Transverse colon (tissue), 4 donors: ENCODE measurements at places on chromosomes 2 and 18. TPM values are rescaled to one million over a fixed set of nuclear protein-coding genes. Genes with fewer than 3 reads are reported as not detected.

GRCh38 chr2:177680866-177681712 is 288.5 kb downstream of the AGPS start:
- peak overlapping the region; percentile 9 for H3K27ac ChIP-seq
- H3K27me3 ChIP-seq, result no peaks in the 10 kb centered on the region
- peaks cover 6% of the 10 kb centered on the region for H3K4me1 ChIP-seq
- no peak for DNase-seq
- H3K36me3 ChIP-seq, result no peaks in the 10 kb centered on the region

- no peaks in the 10 kb centered on the region for H3K36me3 ChIP-seq
- H3K4me1 ChIP-seq, result no peaks in the 10 kb centered on the region
- no peaks in the 10 kb centered on the region for H3K27me3 ChIP-seq
- DNase-seq, result no peak
- no peak overlapping the region for H3K27ac ChIP-seq
These were observed 67.8 kb upstream of the PARD3B start for GRCh38 chr2:204477358-204477950.

The CCDC121 gene
- not detected for total RNA-seq

- no peaks in the 10 kb centered on the region for H3K4me1 ChIP-seq
- peaks cover 20% of the 10 kb centered on the region for H3K27me3 ChIP-seq
- no peaks in the 10 kb centered on the region for H3K36me3 ChIP-seq
These were observed 5.9 kb upstream of the EFEMP1 start for GRCh38 chr2:55929476-55929875.

The CENPA gene
- 1.1 TPM for total RNA-seq

GRCh38 chr2:24492421-24493279 is 1.6 kb downstream of the NCOA1 start:
- peak overlapping the region; percentile 89 for H3K27ac ChIP-seq
- no peaks in the 10 kb centered on the region for H3K27me3 ChIP-seq
- peak overlapping the region; percentile 90 for H3K4me3 ChIP-seq
- peaks cover 20% of the 10 kb centered on the region for H3K4me1 ChIP-seq
- peak; percentile 15 for DNase-seq
- no peaks in the 10 kb centered on the region for H3K36me3 ChIP-seq

- no peaks in the 10 kb centered on the region for H3K27me3 ChIP-seq
- H3K27ac ChIP-seq, result no peak overlapping the region
These were observed 10.6 kb upstream of the ZNF516 start for GRCh38 chr18:76505614-76506013.

The CGREF1 gene
- total RNA-seq, result not detected

The PRSS56 gene
- not detected for total RNA-seq

The TUBA3E gene
- total RNA-seq, result not detected

The ITGA4 gene
- total RNA-seq, result 30.8 TPM

DNA sequence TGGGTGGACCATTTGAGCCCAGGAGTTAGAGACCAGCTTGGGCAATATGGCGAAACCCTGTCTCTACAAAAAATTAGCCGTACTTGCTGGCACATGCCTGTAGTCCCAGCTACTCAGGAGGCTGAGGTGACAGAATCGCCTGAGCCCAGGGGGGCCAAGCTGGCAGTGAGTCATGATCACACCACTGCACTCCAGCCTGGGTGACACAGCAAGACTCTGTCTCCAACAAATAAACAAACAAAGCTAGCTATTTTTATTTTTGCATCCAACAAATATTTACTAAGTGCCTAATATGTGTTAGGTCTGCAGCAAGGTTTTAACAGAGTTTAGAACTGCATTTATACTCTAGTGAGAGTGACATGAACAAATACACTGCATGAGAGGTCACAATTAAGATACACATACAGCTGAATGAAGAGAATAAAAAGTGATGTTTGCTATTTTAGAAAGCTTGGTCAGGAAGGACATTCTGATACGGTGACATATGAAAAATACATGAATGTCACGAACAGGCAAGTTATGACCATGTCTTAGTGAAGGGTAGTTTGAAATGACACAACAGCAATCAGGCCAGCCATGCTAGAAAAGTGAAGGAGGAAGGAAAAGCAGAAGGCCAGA is 83.2 kb upstream of the FRZB start:
- H3K4me1 ChIP-seq, result peaks cover 12% of the 10 kb centered on the region
- H3K27ac ChIP-seq, result no peak overlapping the region
- no peak overlapping the region for H3K4me3 ChIP-seq
- no peaks in the 10 kb centered on the region for H3K27me3 ChIP-seq
- no peak for DNase-seq

DNA sequence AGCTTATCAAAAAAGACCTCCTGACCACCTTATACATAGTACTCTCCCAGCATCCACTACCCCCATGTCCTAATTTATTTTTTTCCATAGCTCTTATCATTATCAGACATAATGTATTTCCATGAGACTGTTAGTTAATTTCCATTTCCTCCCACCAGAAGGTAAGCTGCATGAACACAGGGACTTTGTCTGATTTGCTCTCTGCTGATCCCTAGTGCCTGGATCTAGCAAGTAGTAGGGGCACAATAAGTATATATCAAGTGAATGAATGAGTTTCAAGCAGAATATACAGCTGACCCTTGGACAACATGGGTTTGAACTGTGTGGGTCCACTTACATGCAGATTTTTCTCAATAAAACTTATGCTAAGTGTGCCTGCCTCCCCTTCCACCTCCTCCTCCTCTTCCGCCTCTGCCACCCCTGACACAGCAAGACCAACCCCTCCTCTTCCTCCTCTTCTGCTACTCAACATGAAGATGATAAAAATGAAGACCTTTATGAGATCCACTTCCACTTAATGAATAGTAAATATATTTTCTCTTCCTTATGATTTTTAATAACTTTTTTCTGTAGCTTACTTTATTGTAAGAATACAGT is 53.8 kb downstream of the CTAGE1 start:
- H3K27me3 ChIP-seq, result no peaks in the 10 kb centered on the region
- H3K27ac ChIP-seq, result no peak overlapping the region
- no peaks in the 10 kb centered on the region for H3K36me3 ChIP-seq
- H3K4me3 ChIP-seq, result no peak overlapping the region
- no peaks in the 10 kb centered on the region for H3K4me1 ChIP-seq

GRCh38 chr18:80246445-80247392 is 595 bp downstream of the PARD6G start:
- peak overlapping the region; percentile 48 for H3K27ac ChIP-seq
- no peaks in the 10 kb centered on the region for H3K36me3 ChIP-seq
- H3K4me3 ChIP-seq, result peak overlapping the region; percentile 75

The CRYGD gene
- total RNA-seq, result not detected

The RNF181 gene
- total RNA-seq, result 145 TPM

DNA sequence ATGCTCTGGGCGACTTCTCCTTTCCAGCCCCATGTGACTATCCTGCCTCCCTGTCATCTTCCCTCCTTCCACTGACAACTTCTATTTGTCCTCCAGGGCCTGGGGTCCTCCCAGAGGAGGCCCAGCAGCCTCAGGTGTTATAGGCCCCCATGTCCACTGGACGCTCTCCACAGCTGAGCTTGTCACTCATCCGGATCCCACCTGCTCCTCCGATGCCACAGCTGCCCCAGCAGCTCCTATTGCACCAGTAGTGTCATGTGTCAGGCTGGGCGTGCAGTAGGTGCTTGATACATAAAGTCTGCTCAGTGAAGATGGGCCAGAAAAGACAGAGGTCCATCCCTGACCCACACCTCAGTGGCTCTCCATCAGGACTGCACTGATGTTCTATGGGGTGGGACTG is 305.7 kb upstream of the MYT1L start:
- H3K4me1 ChIP-seq, result no peaks in the 10 kb centered on the region
- H3K36me3 ChIP-seq, result no peaks in the 10 kb centered on the region
- H3K4me3 ChIP-seq, result no peak overlapping the region
- H3K27ac ChIP-seq, result no peak overlapping the region
- no peak for DNase-seq
- no peaks in the 10 kb centered on the region for H3K27me3 ChIP-seq

DNA sequence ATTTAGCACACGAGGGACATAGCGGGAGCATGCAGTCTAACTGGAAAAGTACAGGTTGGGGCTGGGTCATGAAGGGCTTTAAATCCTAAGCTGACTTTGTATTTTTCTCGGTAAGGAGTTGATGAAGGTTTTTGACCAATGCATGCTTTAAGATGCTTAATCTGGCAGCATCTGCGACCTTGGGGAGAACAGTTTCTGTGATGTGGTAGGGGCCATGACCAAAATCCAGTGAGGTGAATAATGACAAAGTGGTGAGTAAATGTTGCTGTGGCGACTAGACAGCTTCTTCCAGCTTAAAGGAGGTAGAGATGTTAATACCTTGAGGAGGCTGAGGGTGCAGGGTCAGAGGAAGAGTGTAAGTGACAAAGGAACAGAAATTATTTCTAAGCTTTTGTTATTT is 174.6 kb upstream of the ALPP start:
- H3K36me3 ChIP-seq, result no peaks in the 10 kb centered on the region
- H3K27me3 ChIP-seq, result no peaks in the 10 kb centered on the region
- H3K27ac ChIP-seq, result peak overlapping the region; percentile 6
- DNase-seq, result no peak

GRCh38 chr2:183371545-183371944 is 247.3 kb downstream of the NUP35 start:
- H3K4me3 ChIP-seq, result no peak overlapping the region
- H3K27me3 ChIP-seq, result no peaks in the 10 kb centered on the region
- H3K36me3 ChIP-seq, result no peaks in the 10 kb centered on the region
- DNase-seq, result no peak

- H3K27me3 ChIP-seq, result no peaks in the 10 kb centered on the region
- H3K36me3 ChIP-seq, result no peaks in the 10 kb centered on the region
These were observed 50.4 kb downstream of the VRK2 start for GRCh38 chr2:58097025-58097424.

DNA sequence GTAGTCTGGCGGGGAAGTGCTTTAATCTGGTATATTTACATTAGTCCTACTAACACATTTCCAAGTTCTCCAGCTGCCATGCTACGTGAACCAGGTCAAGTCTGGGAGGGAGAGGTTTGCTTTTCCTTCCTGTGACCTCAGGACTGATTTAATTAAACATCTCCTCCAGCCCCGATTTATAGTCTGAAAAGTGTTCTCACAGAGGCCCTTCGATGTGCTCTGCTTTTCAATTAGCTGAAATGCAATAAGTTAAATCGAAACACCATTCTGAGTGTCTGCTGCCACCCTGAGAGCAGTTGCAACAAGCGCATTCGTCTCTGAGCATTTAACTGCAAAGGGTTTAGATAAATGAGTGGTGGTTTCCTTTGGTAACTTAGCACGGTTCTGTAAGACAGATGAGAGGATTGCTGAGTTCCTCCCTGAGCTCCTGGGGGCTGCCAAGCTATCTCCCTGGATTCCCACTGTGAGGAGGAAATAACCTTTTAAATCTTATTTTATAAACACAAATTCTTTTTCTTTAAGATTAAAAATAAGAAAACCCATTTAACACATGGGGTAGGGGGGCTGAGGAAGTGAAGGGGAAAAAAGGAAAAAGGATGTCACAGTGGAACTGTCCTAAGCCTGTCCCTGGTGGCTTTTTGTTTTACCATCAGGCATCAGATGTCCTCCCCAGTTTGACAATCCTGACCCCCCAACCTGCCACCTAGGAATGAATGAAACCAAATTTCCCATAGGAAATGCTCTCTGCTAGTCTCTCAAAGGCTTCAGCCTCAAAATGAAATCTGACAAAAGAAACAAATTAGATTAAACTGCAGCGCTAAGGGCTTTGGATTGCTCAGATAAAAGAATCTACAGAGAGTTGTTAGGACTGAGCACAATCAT is 56.5 kb upstream of the CREB1 start:
- no peaks in the 10 kb centered on the region for H3K36me3 ChIP-seq
- no peaks in the 10 kb centered on the region for H3K27me3 ChIP-seq
- DNase-seq, result no peak
- H3K4me3 ChIP-seq, result no peak overlapping the region
- no peak overlapping the region for H3K27ac ChIP-seq

GRCh38 chr2:166609183-166609959 is 115.3 kb upstream of the SCN7A start:
- H3K27ac ChIP-seq, result no peak overlapping the region
- H3K4me3 ChIP-seq, result no peak overlapping the region
- H3K27me3 ChIP-seq, result no peaks in the 10 kb centered on the region
- no peak for DNase-seq

The ATOH8 gene
- 14.6 TPM for total RNA-seq

DNA sequence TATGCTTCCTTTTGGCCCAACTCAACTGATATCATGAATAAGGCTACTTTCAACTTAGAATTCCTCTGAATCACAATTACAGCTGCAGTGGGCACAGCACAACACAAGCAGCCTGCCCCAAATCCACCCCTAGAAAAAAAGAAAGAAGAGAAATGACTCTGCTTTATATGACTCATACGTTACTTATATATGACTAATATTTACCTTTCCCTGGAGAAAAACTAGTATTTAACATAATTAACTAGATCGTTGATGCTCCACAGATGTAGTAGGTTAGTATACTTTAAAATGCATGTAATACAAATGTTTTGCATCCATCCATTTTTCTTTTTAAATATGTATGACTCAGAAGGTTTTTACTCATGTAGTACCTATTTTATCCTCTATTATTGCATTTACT is 133.3 kb upstream of the UNC80 start:
- no peak overlapping the region for H3K27ac ChIP-seq
- no peaks in the 10 kb centered on the region for H3K36me3 ChIP-seq
- no peak overlapping the region for H3K4me3 ChIP-seq
- H3K4me1 ChIP-seq, result no peaks in the 10 kb centered on the region
- no peak for DNase-seq
- H3K27me3 ChIP-seq, result no peaks in the 10 kb centered on the region

The CLEC4F gene
- 0.14 TPM for total RNA-seq

DNA sequence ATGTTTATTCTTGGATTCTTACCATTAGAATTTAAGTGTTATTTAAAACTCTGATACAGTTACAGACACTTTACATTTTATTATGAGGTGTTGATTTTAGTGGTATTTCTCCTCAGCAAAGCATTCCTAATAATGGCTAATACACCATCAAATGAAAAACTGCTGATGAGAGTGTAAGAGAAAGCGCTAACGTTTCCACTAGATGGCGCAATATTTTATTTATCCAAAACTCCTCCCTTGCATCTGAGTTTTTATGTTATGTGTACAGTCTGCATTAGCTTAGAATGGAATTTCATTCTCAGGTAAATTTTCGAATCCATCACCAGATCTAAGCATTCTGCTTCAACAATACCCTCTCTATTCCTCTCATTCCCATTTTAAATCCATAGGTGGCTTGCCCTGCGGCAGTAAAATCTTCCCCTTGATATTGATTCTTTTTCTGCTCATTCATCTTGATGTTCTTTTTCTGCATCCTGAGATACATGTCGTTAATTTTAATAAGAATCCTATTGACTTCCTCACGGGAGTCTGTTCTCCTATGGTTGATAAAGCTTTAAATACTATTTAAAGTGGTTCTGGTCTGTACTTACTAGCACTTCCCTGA is 53.9 kb downstream of the PRKRA start:
- no peak overlapping the region for H3K27ac ChIP-seq
- DNase-seq, result no peak
- no peaks in the 10 kb centered on the region for H3K4me1 ChIP-seq
- H3K36me3 ChIP-seq, result no peaks in the 10 kb centered on the region

DNA sequence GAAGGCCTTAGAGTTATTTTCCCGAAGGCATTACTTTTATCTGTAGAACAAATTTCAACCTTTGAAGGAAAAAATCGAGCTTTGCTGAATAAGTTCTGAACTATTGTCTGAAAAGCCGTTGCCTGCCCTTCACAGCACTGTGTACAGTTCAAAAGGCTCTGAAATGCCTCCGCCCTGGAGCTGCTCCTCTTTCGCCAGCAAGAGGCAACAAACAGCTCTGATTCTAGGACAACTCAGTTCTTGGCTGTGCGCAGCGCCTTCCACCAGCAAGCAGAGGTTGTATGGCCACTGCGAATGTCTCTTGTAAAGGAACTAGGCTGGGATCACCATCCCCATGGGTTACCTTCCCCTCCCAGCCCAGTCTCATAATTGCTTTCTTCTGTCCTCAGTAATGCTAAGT is 308.5 kb downstream of the GBX2 start:
- H3K4me1 ChIP-seq, result no peaks in the 10 kb centered on the region
- DNase-seq, result no peak
- no peaks in the 10 kb centered on the region for H3K36me3 ChIP-seq

- peaks cover 6% of the 10 kb centered on the region for H3K4me1 ChIP-seq
- no peak overlapping the region for H3K4me3 ChIP-seq
- H3K27me3 ChIP-seq, result no peaks in the 10 kb centered on the region
These were observed 83.8 kb downstream of the TMEM247 start for GRCh38 chr2:46563186-46563585.
